ENCODE measurements at places on chromosomes 12 and 14. TPM values are rescaled to one million over a fixed set of nuclear protein-coding genes. Genes with fewer than 3 reads are reported as not detected.

- no peak for DNase-seq
Observed at GRCh38 chr14:48350971-48351370, 675.6 kb upstream of the MDGA2 start.

GRCh38 chr12:80356097-80356496, 87.9 kb upstream of the PTPRQ start:
- no peak for DNase-seq

Gene LALBA
- total RNA-seq, result not detected

- no peak for DNase-seq
Observed at GRCh38 chr12:53551889-53552291, 44.6 kb upstream of the NPFF start.

- DNase-seq, result peak; percentile 1
Observed at GRCh38 chr14:37203423-37203822, 5.7 kb downstream of the MIPOL1 start.

DNA sequence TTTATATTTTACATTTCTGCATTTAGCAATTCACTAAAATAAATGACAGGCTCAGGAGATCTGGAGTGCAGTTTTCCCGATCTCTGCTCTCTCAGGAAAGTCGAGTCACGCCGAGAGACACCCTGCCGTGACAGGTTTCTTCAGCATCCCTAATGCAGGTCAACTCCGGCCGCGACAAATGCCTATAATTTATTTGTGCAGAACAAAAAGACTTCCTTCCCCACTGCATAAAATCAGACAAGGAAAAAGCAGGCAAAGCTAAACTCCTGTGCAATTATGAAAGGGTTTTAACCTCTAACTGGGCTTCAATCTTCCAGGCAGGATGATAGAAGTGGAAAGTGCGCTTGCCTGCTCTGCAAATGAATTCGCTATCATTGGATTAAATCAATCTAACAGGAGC, 28.1 kb downstream of the SPRING1 start:
- DNase-seq, result no peak

- no peak for DNase-seq
Observed at GRCh38 chr14:76827696-76828296, 1.6 kb downstream of the LRRC74A start.

GRCh38 chr12:120352117-120352516, 16.8 kb downstream of the MSI1 start:
- no peak for DNase-seq

DNA sequence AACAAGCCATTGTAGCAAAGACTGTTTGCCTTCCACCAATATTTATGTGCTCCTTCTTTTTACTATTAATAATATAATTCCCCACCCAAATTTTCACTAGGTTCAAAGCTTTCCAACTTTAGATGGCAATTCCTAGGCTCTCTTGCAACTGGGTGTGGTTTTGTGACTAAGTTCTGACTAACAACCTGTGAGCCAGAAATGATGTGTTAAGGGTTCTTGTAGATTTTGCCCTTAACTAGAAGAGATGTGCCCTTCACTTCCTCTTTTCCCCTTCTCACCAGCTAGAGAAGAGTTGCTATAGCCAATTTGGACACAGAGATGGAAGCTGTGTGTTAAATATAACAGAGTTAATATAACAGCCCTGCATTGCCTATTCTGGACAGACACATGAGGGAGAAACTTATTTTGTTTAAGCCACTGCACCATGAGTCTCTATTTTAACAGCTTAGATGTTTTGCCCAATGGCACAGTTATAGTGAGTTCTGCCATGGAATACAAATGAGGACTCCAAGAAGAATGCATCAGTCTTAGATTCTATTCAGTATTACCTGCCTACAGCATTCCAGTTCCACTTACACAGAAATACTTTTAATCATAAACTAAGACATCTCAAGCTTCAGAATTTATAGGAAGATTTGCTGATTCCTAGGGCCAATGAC, 216.2 kb downstream of the DUSP6 start:
- DNase-seq, result peak; percentile 42

Gene NRL
- 5.7 TPM for total RNA-seq

Gene SLC7A7
- total RNA-seq, result 1.9 TPM

Gene GNS
- 33.1 TPM for total RNA-seq

Gene ANKRD33
- total RNA-seq, result not detected

DNA sequence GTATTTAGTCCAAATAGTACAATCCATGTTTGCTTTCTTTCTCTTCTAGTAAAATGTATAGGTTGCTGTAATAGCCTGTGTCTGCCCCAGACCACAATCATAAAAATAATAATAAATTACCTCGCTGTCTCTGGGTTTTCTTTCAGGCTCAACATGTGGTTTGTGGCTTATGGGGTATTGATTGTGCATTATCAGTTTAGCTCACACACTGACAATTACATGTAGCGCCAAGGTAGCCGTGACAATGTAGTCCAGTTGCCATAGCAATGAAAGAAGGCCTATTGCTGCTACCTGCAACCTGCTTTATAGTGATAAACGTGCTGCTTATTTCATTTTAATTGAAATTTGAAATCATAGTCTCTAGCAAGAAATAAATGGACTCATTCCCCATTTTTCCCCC, 1009.8 kb downstream of the NRXN3 start:
- DNase-seq, result no peak

Gene TMEM52B
- under 0.01 TPM for total RNA-seq

- no peak for DNase-seq
Observed at GRCh38 chr14:100620255-100621100, 33.3 kb upstream of the BEGAIN start.

Gene NFYB
- 11.8 TPM for total RNA-seq

- DNase-seq, result no peak
Observed at GRCh38 chr14:99780690-99781089, 12.5 kb upstream of the EML1 start.

Gene CLEC4D
- total RNA-seq, result under 0.01 TPM

- DNase-seq, result no peak
Observed at GRCh38 chr12:74317741-74318140, 219.9 kb upstream of the ATXN7L3B start.

- no peak for DNase-seq
Observed at GRCh38 chr12:108333898-108334699, 5.0 kb downstream of the CMKLR1 start.

DNA sequence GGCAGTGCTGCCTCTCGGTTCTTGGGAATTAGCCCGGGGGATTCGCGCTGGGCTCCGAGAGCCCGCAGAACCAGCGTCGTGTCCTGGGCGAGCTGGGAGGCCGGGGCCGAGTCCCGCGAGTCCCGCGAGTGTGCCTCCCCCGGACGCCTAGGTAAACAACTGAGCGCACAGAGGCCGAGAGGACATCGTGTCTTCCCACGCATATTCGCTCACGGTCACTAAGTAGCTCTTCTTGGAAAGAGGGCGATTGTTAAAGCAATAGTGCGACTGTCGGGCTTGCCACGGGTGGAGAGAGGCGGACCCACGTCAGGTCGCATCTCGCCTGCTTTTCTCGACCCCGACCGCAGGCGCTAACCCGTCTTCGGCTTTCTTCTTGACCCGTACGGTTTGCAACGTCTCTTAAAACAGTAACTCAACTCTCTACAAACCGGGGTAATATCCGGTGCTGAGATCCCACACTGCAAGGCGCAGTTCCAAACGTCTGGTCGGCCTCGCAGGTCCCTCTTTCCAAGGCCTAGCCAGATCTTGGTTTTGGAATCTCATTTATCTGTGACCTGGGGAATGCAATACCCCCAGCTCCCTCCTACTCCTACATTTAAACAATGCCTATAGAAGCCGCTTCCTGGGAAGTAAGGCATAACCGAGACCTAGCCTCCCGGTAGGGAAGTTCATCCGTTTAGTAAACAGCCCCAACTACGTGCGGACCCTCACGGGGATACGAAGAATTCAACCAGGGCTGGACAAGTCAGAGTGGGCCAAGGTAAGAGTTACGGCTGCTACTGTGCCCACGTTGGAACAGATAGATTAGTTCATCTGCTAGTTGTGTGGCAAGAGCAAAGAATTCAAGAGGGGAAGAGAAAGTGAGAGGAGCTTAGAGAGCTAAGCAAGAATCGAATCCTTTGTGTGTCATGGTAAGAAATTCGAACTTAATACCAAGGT, 736 bp upstream of the PHLDA1 start:
- DNase-seq, result peak; percentile 24

DNA sequence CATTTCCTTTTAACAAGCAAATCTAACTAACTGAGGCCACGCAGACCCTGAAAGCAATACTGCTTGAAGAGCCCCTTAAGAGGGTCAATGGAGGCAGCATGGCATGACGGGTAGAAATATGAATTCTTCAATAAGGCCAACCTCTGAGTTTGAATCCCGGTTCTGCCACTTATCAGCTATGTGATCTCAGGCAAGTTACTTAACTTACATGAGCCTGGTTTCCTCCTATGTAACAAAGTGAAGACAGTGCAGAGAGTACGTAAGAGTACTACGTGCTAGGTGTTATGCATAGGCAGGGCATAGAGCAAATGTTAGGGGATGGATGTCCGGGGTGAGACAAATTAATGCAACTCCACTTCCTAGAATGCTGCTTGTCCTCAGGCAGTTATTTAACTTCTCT, 4.7 kb downstream of the HOMEZ start:
- DNase-seq, result no peak

GRCh38 chr14:37413504-37414003, 181.5 kb downstream of the FOXA1 start:
- no peak for DNase-seq

DNA sequence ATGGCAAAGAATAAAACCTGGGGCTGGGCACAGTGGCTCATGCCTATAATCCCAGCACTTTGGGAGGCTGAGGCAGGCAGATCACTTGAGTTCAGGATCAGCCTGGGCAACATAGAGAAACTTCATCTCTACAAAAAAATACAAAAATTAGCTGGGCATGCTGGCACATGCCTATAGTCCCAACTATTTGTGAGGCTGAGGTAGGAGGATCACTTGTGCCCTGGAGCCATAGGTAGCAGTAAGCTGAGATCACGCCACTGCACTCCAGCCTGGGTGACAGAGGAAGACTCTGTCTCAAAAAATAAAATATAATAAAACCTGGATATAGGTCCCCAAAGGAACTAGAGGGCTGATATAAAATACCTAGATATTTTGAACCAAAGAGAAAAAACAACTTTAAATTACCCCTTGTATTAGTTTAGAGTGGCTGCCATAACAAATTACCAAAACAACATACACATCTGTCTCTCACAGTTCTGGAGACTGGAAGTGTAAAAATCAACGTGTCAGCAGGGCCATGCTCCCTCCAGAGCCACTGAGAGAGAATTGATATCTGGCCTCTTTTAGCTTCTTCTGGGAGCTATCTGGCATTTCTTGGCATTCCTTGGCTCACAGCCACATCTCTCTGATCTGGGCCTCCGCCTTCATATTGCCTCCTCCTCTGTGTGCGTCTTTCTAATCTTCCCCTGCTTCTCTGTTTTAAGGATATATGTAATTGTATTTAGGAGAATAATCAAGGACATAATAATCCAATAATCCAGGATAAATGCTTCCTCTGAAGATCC, 47.9 kb upstream of the ATF7IP start:
- DNase-seq, result no peak

- no peak for DNase-seq
Observed at GRCh38 chr12:38547586-38547985, 231.0 kb downstream of the ALG10B start.

GRCh38 chr14:61603736-61604135, 91.6 kb upstream of the HIF1A start:
- no peak for DNase-seq

DNA sequence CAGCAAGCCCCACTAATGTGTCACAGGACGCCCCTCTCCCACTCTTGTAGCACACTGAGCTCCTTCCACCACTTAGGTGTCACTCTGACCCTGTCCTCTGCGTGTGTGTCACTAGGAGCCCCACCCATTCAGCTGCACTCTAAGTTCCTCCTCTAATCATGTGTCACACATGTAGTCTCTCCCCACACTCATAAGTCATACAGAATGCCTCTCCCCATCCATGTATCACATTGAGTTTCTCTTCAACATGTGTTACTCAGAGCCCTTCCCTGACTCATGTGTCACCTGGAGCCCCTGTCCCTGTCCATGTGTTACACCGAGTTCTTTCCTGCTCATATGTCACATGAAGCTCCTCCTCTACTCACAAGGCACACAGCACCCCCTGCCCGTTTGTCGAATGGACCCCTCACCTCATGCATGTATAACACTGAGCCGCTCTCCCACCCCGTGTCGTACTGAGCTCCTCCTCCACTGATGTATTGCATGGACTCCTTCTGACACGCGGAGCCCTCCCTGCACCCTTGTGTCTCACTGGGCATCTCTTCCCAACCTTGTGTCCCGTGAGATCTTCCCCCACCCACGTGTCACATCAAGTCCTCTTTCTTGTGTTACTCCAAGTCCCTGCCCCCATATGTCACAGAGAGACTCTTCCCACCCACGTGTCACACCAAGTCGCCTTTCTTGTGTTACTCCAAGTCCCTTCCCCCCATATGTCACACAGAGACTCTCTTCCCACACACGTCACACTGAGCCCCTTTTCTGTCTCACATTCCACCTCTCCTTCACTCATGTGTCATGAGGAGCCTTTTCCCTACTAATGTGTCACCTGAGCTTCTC, 31.0 kb downstream of the RTL1 start:
- no peak for DNase-seq

GRCh38 chr14:102683399-102684297, 91.2 kb downstream of the RCOR1 start:
- DNase-seq, result no peak

GRCh38 chr14:86858031-86858430, 1135.0 kb downstream of the GALC start:
- DNase-seq, result no peak

Gene ENDOU
- total RNA-seq, result 0.27 TPM

Gene ABCC9
- total RNA-seq, result under 0.01 TPM

Gene KRT74
- total RNA-seq, result not detected

DNA sequence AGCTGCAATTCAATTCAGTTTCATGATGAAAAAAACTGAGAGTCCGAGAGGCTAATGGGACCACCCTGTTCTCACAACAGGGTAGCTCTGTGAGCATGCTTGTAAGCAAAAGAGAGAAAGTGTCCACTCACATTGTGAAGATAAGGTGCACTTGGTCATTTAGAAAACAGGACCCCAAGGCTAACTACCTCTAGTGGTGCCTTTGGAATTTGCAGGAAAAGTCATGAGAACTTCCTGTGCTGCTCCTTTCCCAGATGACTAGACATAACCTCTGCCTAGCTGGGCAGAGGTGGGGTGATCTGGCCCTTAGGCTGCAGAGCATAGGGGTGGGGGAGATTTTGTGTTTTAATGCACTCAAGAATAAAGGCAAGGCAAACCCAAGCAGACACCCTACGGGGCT, 118.9 kb downstream of the STAB2 start:
- no peak for DNase-seq

Gene PLEK2
- not detected for total RNA-seq

Gene SYNDIG1L
- total RNA-seq, result not detected

DNA sequence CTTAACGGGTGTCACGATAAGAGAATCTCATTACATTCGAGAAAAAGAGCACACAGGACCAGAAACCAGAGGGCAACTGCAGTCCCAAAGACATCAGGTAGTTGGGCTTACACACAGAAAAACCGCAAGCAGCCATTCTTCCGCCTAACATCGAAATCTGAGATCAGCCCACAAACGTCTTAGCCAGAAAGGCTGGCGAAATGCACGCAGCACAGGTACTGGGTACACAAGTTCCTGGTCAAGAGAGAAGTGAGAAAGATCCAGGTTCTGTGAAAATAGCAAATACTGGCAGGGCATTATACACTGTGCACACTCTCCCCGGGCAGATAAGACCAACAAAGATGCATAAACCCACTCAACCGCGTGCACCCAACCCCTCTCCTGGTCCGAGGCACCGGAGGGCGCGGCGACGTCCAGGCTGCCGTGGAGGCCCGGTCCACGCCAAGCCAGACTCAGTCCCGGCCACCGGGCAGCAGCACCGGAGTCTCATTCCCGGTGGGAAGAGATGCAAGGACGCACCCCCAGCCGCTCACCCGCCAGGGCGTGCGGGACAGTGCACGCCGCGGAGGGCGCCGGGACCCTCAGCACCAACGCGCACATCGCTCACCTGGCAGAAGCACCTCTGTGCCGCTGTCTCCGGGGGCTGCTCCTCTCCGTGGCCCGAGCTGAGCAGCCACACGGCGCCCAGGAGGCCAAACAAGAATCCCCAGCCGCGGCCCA, 437 bp downstream of the ERO1A start:
- peak; percentile 40 for DNase-seq

Measured in hematopoietic multipotent progenitor cell (in vitro differentiated cells).